Stimulated activated CD4-positive, alpha-beta T cell treated with anti-CD3 and anti-CD28 coated beads, Interleukin-2, amount 100 ng/mL, for 24 hours (primary cell): ENCODE measurements at places on chromosomes 4 and X.

DNA sequence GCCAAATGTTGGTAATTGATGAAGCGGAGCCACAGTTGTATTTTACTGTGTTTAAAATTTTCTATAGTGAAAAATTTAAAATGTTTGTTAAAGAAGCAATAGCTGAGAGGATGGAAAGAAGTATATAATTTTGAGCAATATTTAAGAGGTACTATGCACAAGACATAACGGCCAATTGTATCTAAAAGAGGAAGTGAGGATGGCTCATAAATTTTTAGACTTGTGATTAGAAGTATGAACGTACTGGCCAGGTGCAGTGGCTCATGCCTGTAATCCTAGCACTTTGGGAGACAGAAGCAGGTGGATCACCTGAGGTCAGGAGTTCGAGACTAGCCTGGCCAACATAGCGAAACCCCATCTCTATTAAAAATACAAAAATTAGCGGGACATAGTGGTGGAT lies 12.7 kb upstream of the HHIP start:
- DNase-seq, result no peak

DNA sequence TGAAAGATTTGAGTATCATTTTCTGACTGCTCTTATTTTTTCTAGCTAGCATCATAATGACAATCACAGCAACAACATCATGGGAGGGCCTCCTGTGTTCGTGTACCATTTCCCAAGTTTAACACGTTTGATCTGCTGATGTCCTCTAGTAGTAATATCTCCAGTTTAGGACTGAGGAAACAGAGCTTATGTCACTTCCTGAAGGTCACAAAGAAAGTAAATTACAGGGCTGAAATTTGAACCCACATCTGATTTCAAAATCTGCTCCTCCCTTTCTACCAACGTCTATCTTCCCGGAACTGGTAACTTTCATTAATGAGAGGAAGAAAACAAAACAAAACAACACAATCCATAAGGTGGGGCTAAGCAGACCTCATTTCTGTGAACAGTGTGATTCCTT lies 302.7 kb downstream of the PACRGL start:
- no peak for DNase-seq

DNA sequence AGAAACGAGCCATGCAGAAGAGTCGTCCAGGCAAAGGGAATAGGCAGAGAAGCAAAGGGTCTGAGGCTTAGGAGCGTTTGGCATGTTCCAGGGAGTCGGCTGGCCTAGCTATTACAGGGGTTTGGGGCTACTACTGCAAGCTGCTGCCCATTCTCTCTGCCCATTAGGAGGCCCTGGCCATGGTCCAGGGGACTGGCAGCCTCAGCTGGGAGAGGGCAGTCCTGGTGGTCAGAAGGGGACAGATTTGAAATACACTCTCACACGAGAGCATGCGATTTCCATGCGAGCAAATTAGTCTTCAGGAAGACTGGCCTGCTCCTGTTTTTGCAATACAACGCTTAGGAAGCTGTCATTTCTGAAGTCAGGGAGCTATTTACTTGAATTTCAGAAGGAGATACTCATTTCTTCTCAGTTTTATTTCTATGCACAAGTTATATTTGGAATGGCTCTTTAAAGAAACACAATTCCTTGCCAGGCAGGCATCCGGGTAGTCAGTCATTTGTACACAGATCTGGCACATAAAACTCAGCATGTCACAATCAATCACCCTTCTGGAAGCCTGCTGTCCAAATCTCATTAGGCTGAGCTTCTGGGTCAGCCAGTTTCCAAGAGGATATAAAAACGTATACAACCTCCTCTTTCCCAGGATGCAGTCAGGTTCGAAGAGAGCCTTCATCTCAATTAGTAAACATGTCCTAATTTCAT lies 27.0 kb downstream of the PROM1 start:
- DNase-seq, result no peak

DNA sequence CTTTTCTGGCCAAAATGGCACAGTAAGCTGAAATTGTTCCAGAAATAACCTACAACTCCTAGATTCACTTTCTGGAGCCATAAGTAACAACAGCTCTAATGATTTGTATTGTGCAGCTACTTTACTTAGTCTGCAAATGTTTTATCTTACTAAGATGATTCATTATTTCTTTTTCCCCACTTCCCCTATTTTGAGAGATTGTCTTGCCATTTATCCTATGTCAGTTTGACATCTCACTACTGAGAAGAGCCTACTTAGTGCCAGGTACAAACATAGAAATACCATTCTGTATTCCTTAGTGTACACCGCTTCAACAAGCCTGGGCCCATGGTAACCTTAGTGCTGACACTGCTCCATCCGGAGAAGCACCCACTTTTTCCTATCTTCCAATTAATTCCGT lies 13.8 kb upstream of the STK26 start:
- DNase-seq, result no peak

GRCh38 chrX:47623540-47624027 lies 3.9 kb upstream of the SYN1 start:
- DNase-seq, result peak; percentile 46

- no peak for DNase-seq
Measured at GRCh38 chr4:118344801-118345200, 8.0 kb downstream of the PRSS12 start.

DNA sequence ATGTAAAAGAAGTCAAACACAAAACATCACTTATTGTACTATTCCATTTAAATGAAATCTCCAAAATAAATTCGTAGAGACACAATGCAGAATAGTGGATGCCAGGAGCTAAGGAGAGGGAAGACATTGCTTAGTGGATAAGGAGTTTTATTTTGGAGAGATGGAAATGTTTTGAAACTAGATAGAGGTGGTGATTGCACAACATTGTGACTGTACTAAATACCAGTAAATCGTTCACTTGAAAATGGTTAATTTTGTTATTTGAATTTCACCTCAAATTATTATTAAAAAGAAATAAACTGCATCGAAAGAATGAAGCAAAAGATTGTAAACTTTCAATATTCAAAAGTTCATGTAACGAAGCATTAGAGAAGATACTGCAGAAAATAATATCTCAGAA lies 9.7 kb upstream of the ACSL4 start:
- no peak for DNase-seq

GRCh38 chrX:107541244-107541643 lies 87.1 kb upstream of the PRPS1 start:
- DNase-seq, result no peak

DNA sequence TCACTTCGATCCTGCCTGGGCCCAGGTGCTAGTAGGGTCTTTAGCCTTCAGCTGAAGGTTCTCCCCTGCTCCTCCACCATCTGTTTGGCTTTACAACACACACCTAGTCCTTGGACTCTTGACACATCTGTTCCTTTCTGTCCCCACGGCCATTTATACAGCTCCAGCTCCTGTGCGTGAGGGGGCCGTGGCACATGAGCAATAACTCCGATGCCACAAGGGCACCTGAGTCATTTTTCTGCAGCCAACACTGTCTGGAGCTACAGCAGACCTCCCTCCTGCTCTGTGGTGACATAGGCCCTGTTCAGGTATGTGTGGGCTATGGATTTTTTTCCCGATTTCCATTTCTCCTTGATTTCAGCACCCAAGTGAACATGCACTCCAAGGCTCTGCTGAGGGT lies 44.7 kb upstream of the BCOR start:
- no peak for DNase-seq

- no peak for DNase-seq
Measured at GRCh38 chrX:19718642-19719041, 168.8 kb downstream of the SH3KBP1 start.

DNA sequence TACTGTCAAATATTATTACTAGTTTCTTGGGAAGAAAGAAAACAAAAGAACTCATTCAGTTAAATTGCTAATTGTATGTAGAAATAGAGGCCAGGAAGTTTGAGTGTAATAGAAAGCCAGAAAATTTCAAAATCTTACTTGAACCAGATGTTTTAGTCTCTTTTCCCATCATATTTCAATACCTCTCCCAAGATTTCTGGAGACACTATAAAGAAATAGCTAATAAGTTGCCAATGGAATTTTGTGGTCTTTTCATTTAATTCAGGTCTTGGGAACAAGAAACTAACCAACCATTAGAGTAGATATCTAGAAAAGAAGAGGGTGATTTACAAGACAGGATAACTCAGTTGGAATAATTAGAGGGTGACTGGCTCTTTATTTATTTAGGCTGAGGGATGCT lies 112.2 kb downstream of the AGTR2 start:
- no peak for DNase-seq

- DNase-seq, result no peak
Measured at GRCh38 chr4:26522478-26522877, 32.2 kb upstream of the CCKAR start.

- DNase-seq, result no peak
Measured at GRCh38 chr4:106618956-106619355, 250.4 kb upstream of the GIMD1 start.

DNA sequence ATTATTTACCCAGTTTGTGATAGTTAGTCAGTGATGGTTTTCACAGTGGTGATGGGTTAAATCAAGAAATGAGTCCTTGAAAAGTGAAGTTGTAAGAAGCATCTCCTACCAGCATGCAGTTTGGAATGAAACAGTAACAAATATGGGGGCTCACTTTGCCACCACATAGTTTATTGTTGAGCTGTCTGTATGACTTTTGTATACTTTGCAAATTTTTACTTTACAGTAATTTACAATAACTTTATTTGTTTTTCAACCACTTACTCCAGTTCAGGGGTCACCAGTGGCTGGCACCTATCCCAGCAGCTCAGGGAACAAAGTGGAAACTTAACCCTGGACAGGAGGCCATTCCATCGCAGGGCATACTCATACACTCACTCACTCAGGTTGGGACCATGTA lies 64.5 kb upstream of the ANKRD50 start:
- DNase-seq, result no peak

GRCh38 chr4:7803371-7803770 lies 136.3 kb downstream of the AFAP1 start:
- no peak for DNase-seq

- DNase-seq, result no peak
Measured at GRCh38 chrX:9091258-9091657, 57.3 kb upstream of the FAM9B start.

- DNase-seq, result no peak
Measured at GRCh38 chr4:74218201-74218600, 60.3 kb downstream of the MTHFD2L start.

DNA sequence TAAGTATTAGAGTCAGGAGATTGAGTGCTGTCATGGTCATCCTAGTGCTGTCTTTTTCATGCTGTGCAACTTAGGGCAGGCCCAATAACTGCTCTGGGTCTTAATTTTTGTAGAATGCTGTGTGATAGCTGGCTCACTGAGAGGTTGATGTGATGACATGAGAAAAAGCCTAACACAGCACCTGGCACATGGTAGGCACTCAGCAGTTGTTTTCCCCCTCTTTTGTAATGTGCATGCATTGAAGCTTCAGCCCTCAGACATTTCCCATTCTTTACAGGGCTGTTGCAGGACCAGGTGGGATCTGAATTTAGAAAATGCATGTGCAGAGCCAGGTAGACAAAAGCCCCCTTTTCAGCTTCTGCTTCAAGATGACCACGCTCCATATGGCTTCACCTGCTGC lies 44.1 kb upstream of the SOX3 start:
- no peak for DNase-seq

DNA sequence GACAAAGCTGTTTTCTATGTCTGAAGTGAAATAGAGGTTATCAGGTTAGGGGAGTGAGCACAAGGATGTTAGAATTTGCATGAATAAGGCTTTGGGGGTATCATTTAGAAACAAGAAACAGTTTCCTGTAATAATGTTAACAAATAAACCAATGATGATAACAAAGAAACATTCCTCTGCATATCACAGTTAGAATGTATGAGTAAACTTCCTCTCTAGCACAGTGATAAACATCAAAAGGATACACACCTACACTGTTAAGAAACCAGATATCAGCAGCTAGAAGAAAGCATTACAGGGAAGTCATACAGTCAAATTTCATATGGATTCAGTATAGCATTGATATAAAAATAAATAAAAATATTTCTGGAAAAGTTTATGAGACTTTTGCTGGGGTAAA lies 340.0 kb upstream of the MAGEB16 start:
- DNase-seq, result no peak

GRCh38 chrX:148728901-148729300 lies 228.5 kb downstream of the AFF2 start:
- no peak for DNase-seq

DNA sequence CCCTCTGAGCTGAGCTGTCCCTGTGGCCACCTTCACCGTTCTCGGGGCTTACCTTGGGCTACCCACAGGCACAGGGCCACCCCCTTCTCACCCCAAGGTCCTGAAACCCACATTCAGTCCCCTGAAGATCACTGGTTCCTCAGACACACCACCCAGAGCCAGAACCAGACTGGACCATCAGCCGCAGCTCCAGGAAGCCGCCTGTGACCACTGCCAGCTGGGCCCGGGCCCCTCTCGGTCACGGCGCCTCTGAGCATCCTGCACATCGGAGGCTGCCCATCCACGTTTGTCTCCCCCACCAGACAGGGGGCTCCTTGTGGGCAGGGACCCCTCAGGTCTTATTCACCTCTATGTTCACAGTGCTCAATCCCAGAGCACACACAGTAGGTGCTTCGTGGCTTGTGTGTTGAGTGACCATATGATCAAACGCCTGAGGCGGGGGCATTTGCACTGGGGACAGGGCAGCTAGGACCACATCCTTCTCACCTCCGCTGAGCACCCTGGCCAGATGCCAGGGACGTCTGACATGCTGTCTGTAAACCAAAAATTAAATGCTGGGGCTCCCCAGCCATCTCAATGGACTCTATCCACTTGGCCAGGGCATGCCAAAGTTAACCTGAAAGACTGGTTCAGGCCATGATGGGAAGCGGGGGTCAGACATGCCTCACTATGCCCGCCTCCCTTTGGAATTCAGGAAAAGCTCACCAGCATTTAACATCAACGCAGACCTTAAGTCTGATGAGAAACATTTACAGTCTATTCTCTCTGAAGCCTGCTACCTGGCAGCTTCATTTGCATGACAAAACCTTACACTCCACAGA lies 109.4 kb upstream of the AFAP1 start:
- no peak for DNase-seq

DNA sequence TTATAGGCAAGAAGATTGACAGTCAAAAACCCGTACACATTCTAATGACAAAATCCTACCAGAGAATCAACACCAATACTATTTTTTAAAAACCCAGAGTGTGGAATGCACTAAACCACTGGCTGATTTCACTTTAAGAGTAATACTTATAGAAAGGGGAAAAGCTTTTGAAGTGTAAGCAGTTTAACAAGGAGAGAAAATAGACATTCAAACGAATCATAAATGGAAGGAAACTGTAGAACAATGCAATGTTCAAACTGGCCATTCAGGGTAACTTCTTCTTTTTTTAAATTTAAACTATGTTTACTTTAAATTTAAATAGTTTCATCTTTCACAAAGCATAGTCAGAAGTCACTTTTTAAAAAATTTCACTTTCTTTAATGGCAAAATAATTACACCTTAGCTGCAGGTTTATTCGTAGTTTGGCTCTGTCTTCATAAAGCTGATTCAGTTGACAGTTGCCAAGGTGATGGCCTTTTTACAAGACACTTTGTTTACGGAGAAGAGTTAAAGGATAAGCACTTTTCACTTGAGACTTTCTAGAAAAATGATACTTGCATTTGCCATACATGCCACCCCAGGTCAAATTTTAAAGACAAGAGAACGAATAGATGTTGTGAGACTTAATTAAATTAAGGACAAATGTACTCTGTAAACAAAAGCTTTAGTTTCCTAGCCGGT lies 82.4 kb upstream of the KLF3 start:
- no peak for DNase-seq
